ENCODE measurements at places on chromosomes 16 and 17. TPM values are rescaled to one million over a fixed set of nuclear protein-coding genes. Genes with fewer than 3 reads are reported as not detected.

Gene CCL7
- not detected for total RNA-seq

Gene ANKS3
- 18.0 TPM for total RNA-seq

Gene CLDN6
- total RNA-seq = not detected

Gene MAP2K3
- total RNA-seq = 104 TPM

Gene ZACN
- 9.1 TPM for total RNA-seq

Gene TAT
- total RNA-seq = not detected

Gene GUCY2D
- not detected for total RNA-seq

Gene TMEM100
- not detected for total RNA-seq

Gene TBC1D26
- total RNA-seq = 0.74 TPM

Gene FOXJ1
- total RNA-seq = 1.4 TPM

Gene MT1M
- not detected for total RNA-seq

Gene CCL16
- total RNA-seq = not detected

- no peak for DNase-seq
Measured at GRCh38 chr17:8658810-8659209, 28.3 kb upstream of the MYH10 start.

DNA sequence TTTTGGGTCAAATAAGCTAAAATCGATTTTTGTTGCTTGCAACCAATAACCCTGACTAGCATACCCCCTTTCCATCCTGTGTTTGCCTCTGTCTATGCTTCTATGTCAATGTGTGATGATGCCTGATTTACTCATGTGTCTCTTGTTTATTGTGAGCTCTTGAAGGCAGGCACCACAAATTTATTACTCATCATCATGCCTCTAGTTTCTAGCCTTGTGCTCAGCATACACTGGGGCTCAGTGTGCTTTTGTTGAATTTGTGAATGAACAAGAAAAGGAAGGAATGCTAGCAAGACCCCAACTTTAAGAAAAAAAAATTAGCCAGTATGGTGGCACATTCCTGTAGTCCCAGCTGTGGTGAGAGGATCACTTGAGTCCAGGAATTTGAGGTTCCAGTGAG, 119.1 kb upstream of the GPR139 start:
- DNase-seq = no peak

DNA sequence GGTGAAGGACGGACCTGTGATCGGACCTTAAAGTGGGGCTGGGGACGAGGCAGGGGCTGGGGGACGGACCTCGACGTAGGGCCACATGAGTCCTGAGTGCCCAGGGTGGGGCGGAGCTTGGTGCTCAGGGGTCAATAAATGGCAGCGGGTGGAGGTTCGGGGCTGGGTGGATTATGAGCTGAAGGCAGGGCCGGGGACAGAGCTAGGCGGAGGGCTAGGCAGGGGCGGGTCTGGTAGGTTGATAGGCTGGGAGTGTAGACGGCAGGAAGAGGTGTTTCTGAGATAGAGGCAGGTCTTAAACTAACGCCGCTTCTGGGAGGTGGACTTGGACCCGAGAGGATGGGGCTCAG, 733 bp downstream of the CHRNB1 start:
- peak; percentile 39 for DNase-seq

- no peak for DNase-seq
Measured at GRCh38 chr17:37081287-37081686, 132.5 kb downstream of the AATF start.

GRCh38 chr16:81765111-81765919, 13.8 kb upstream of the PLCG2 start:
- no peak for DNase-seq

- peak; percentile 52 for DNase-seq
Measured at GRCh38 chr16:11665071-11665491, 3.2 kb upstream of the SNN start.

DNA sequence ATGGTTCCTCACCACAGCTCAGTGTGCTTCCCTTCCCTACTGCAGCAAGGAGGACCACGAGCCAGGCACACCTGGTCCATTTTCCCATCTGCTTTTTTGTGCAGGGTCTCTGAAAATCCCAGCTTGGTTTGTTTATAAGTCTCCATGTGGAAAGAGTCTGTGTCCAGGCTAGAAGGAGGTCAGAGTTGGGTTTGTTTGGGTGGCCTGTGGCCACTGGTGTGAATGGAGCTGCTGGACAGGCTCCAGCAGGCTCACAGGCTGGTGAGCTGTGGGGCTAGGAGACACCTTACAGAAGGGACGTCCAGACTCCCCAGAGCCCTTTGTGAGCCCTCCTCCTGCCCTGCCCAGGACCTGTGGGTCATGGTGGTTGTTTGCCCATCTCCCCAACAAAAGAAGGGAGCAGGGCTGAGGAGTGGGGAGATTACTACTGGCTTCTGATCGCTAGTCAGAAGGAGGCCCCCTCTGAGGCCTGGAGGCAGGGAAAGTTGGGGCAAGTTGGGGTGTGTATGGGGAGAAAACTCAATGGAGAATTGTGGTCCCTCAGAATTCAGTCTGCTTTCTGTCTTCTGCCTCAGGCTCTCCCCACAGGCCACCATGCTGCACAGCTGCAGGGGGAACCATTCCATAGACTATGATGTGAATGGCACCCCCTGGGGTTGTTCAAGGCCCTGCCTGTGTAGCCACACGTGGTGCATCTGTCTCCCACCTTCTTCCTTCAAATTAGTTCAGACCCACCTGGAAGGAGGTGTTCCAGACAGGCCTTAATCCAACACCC, 4.1 kb downstream of the RARA start:
- DNase-seq = no peak

GRCh38 chr17:40177275-40177874, at the start of gene RAPGEFL1:
Gene RAPGEFL1, plus strand, starts transcription at chr17:40177470. Its CDS starts 392 bp downstream, at chr17:40177862.
- peak; percentile 84 for DNase-seq

- no peak for DNase-seq
Measured at GRCh38 chr17:74243013-74243755, 29.8 kb downstream of the TTYH2 start.

DNA sequence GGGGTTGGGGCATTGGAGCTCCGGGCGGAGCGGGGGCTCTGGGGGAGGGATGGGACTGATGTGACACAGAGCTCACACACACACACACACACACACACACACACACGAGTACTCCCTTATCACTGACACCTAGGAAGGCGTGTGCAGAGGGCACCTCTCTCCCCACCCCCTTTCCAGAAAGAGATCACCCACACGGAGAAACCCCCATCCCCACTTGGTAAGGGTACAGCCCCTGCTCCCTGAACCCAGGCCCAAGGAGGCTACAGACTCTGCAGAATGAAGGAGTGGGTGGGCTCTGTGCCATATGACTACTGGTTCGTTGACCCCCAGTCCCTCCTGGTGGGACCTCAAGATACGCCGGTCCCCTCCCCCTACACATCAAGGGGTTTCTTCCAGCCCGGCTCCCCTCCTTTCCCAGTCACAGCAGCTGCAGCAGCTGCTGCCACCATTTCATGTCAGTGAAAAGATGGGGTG, 8.7 kb upstream of the ARHGAP23 start:
- no peak for DNase-seq

DNA sequence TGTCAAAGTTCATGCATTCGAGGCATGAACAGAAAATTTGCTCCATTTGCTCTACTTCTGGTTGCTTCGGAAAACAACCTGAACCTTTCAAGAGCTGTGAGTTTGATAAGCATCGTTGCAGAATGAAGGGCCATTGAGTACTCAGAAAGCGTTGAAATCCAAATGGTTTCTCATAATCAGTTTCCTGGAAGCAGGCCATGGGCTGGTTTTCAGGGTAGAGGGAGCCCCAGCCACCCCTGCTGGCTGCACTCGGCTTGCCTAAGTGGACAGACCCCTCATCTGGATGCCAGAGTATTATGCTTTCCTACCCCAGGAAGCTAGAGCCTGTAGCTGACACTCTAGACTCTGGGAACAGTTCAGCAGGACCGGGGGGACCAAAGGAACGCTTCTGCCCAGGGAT, 24.4 kb downstream of the SCNN1G start:
- DNase-seq = no peak

- DNase-seq = no peak
Measured at GRCh38 chr17:46733837-46734475, 84.5 kb downstream of the WNT3 start.

GRCh38 chr17:75006653-75007052, 5.8 kb upstream of the MRPL58 start:
- DNase-seq = no peak

DNA sequence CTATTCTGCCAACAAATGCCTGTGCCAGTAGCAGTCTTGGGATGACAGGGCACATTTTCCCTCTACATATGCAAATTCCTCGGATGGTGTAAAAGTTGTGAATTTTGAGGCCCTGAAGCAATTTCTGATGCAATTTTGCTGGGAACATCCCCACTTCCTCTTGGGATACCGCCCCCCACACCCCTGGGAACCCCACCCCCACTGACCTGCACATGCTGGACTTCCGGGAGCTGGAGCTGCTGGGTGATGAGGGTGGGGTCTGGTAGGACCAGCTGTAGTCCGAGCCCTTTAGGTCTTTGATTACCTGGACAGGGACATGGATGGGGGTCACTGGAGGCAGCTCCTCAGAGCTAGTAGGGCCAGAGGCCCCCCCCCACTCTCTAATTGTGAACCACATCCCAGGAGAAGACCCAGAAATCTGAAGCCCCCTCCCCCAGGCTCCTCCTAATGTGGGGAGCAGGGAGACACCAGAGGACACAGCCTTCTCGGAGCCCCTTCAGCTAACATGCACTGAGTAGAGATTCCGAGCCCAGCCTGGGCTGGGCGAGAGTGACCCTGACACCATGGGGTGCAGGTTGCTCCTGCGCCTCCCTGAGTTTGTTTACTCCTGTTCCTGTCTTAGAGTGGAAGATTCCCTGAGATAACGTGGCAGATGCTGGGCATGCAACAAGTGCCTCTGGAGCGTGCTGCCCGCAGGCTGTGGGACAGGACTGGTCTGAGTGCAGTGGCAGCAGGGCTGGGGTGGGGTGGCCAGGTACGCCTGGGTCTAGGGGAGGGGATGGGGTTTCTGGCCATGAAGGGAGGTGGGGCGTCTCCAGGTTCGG, 9.0 kb downstream of the MTSS2 start:
- no peak for DNase-seq

DNA sequence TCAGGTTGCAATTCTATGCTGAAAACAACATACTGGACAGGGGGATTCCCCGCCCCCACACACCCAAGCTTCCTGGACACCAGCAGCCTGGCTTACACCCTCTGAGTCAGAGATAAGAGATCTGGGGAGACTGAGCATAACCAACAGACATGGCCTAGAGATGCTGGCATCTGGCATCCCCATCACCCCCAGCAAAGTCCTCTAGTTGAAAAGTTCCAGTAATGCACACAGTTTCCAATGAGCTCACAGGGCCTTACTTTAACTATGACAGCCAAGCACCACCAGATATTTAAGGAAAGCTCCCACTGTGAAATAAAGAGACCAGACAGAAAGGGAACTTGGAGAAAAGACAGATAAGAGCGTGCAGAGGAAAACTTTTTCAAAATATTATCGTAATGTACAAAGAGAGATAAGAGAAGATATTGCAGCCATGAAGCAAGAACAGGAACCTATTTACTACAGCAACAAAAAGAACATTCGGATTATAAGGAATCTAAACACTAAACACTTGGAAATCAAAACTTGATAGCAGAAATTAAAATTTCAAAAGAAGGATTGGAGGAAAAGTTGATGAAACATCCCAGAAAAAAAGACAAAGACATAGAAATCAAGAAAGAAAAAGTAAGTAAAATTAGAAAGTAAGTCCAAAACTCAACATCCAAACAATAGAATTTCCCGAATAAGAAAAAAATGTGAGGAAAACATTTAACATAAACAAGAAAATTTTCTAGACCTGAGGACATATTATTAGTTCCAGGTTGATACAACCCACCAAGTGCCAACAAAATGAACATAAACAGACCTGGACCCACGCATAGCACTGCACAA, 17.2 kb upstream of the ALOX15 start:
- DNase-seq = peak; percentile 71

- no peak for DNase-seq
Measured at GRCh38 chr17:31249835-31250141, 47.3 kb downstream of the OMG start.

DNA sequence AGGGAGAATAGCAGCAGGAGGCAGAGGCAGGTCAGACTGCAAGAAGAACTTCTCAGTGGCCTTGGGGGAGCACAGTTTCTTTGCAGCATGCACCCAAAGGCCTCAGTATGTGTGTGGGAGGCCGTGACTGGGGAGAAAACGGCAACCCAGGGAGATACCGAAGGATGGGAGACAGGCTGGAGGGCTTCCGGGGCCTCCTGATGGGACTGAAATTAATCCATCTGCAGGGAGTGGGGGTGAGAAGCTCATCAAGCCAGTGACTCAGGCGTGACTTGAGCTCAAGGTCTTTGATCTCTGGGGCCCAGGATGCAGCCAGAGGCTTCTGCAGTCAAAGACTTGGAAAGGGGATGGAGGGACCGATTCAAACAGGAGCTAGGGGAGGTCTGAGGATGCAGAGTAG, 5.1 kb upstream of the C17orf113 start:
- no peak for DNase-seq

DNA sequence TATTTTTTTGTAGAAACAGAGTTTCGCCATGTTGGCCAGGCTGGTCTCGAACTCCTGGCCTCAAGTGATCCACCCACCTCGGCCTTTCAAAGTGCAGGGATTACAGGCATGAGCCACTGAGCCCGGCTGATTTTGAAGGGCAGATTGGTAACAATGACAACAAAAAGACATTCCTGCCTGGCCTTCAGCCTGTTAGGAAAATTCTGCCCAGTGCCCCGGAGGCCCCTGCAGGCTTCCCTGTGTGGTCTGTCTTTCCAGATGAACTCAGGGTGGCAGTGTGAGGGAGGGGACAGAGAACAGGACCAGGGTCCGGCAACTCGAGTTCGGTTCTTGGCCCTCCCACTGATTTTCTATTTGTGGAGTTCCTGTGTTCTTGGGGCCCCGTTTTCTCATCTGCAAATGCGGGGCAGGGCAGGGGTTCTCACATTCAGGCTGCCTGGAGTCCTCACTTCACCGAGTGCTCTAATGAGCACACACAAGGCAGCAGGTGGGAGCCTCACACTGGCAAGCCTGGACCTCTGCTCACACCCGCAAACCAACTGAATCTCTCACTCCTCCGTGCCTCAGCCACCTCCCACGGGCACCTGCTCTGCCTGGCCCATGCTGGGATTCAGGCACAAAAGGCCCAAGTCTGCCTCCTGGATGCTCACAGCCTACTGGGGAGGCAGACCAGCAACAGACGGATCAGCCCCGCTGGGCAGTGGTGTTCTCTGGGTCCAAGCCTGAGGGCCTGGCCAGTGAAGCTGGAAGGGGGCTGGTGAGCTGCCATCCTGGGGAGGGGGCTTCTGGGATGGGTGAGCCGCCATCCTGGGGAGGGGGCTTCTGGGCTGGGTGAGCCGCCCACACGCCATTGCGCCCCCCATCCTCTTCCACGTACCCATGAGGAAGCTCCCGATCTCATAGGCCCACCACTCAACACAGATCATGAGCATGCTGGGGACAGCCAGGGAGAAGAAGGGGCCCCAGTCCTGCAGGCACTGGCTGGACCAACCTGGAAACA, 10.3 kb downstream of the SLC47A2 start:
- DNase-seq = no peak

GRCh38 chr17:81292450-81292849, 2.7 kb downstream of the SLC38A10 start:
- DNase-seq = no peak

GRCh38 chr17:80599546-80600305, 55.1 kb downstream of the RPTOR start:
- DNase-seq = no peak

DNA sequence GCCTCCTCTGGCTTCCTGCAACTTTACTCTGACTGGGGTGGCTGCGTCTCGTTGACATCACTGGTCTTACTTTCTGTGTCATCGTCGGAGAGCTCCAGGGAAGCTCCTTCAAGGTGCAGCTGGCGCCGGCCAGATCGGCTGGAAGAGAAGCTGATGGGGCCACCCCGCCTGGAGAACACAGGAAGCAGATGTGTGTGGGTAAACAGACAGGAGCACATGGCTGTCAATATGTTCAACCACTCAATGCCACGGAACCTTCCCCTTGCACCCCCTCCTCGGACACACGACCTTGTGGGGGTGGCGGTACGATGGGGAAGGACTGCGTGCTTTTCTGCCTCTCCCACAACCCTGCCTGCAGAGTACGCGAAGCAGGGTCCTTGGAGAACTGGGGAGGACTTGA, 40.1 kb downstream of the NDEL1 start:
- no peak for DNase-seq
